ENCODE measurements at places on chromosomes 7 and 10.

DNA sequence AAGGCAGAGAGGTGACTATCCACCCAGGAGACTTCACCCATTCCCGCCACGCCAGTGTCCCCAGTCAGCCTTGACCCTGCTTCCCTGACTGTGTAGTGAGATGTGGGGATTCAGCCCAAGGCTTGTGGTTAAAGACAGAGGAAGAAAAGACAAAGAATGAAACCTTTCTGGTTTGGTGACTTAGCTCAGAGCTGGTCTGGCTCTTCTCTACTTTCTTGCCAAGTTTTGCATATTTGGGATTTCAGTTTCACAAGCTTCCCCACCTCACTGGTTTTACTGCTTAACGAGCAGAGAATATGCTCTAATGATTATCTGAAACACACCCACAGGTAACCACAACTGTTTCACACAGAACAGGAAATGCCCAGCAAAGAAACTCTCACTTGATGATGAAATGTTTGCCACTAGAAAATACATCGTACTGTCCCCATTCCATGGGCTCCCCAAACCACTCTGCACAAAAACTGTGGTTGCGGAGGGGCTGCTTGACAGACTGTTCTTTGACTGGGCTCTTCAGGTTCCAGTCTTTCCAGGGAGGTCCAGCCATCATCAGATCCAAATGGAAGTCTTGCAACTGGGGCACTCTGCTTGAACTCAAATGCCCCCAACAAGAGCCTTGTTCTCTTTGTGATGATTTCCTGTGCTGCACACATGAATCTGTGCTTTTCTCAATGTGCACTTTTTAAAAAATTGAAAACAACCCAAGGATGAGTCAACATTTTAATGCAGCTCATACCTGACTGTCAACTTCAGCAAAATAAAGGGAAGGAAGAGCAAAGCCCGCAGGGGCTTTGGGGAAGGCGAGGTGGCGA lies 95.5 kb downstream of the CTBP2 start:
- no peak for DNase-seq

- DNase-seq: no peak
Measured at GRCh38 chr7:121330053-121330833, 1.4 kb downstream of the WNT16 start.

DNA sequence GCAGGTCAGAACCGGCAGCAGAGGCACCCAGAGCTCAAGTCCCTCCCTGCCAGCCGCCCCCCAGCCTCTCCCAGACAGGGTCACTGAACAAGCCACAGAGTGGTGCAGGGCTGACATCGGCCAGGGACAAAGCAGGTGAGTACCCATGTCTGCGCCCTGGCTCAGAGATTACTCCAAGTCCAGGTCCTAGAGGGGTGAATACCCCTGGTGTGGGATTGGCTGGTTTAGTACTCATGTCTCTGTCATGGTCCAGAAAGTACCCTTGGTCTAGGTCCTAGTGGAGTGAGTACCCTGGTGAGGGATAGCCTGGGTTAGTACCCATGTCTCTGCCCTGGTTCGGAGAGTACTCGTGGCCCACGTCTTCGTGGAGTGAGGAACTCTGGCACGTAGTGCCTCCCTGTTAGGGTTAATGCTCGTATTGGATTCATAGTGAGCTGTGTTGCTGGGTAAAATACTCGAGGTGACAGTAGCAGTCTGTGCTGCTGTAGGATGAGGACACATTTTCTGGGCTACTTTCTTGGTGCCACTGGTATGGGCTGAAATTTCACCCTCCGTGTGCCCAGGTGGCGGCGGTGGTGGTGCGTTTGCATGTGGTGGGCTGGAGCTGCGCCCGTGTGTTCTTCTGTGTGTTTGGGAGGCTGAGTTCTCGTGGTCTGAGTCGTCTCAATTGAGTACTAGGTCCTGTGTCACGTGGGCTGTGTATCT lies 25.5 kb upstream of the KNDC1 start:
- DNase-seq: no peak

- DNase-seq: no peak
Measured at GRCh38 chr7:19665399-19666008, 43.3 kb downstream of the POLR1F start.

- DNase-seq: no peak
Measured at GRCh38 chr7:47291461-47292081, 290.3 kb downstream of the TNS3 start.

DNA sequence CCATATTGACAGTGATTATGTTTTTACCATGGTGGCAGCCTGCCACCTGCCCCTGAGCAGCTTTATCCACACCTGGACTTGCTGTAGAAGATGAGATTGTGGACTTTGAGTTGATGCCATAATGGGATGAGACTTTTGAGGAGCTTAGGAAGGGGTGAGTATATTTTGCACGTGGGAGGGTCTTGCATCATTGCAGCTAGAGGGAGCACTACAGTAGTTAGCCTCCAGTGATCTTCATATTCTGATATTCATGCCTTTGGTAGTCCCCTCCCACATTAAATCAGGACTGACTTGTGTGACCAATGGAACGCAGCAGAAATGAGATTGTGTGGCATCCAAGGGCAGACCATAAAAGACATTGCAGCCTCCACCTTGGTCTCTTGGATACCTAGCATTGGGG lies 18.2 kb upstream of the COL13A1 start:
- no peak for DNase-seq

DNA sequence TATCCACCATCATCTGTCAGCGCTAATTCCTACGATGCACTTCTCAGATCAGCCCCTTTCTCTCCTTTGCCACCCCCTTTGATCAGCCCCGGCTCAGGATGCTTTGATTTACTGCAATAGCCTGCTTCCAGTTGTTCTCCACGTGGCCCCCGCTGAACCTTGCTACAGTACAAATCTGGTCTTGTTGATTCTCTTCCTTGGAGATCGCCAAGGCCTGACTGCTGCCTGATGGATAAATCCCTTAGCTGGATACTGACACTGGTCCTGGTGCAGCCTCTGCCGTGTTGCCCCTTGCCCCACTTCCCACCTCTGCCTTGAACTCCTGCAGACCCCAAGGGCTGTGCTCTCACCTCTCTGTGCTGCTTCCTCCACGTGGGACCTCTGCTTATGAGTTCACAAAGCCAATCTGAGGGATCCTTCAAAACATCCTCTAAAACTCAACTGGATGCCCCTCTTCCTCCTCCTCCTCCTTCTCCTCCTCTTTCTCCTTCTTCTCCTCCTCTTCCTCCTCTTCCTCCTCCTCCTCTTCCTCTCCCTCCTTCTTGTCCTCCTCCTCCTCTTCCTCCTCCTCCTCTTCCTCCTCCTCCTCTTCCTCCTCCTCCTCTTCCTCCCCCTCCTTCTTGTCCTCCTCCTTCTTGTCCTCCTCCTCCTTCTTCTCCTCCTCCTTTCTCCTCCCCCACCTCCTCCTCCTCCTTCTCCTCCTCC lies 15.3 kb downstream of the PLXNA4 start:
- no peak for DNase-seq

DNA sequence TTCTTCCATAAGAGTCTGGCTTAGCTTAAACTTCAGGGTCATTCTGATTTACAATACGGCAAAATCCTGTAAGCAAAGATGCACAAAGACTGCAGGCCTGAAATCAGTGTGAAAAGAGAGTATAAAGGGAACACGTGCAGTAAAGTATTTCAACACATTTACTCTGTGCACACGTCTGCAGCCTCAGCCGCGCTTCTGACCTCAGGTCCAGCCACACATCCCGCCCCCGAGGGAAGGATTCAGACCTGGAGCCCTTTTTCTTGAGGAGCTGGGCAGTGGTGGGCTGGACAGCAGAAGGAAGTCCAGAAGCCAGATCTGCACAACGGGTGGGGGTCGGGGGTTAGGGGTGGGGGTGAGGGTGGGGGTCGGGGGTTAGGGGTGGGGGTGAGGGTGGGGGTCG lies 58.9 kb upstream of the FAM20C start:
- DNase-seq: no peak

DNA sequence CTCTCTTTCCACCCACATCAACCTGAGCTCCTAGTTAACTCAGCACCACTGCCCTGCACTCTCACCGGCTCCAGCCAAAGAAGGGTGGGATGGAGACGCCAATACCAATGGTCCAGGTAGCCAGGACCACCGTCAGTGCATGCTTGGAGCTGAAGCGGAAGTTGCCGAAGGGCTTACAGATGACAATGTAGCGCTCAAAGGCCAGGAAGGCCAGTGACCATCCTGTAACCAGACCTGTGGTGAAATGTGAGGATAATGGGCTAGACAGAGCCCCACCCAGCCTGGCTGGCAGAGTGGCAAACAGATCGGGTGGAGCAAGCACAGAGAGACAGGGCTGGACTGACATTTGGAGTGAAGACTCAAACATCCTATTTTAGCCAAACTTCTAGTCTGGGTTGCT lies 673 bp downstream of the OPN1SW start:
- no peak for DNase-seq

DNA sequence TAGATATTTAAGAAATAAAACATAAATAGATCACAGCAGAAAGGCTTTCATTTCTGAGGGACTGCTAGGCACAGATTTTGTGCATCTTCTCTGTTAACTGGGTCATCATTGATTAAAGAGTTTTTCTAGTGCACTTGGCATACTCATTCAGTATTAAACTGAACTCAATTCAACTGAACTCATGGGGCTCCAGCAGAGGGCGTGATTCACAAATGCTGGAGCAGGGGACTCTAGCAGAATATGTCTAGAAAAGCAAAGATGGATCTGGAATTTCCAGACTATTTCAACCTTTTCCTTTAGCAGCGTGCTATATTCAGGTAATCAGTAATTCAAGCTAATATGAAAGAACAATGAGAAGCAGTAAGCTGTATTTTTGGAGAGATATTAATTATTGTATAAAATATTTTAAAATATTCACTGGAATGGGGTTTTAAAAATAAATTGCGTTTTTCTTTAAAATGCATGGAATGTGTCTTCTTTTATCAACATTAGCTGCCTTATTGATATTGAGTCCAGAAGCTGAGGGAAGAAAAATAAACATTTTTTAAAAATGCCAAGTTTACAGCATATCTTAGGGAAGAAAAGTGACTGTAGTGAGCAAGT lies 296.8 kb upstream of the CACNA2D1 start:
- no peak for DNase-seq

- peak; percentile 62 for DNase-seq
Measured at GRCh38 chr7:148941598-148942275, 57.6 kb upstream of the EZH2 start.

GRCh38 chr10:28403090-28403489 lies 100.2 kb upstream of the MPP7 start:
- DNase-seq: no peak

DNA sequence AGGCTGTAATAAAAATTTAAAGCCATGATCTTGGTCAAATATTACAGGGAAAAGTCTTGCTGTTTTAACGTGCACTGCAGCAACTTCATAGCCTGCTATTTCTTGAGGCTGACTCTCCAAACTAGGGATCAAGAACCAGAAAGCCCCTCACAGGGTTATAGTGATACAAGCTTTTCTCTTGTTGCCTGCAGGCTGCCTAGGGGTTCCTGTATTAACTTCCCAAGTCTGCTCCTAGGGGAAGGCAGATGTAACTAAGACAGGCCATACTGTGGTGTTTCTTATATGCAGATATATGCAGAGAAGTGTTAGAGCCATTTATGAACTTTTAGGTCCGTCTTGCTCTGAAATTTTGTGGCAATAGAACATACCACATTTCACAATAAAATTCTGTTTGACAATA lies 175.7 kb downstream of the FOXP2 start:
- DNase-seq: no peak

- DNase-seq: no peak
Measured at GRCh38 chr10:34102237-34102673, 712.8 kb downstream of the PARD3 start.

GRCh38 chr7:129829737-129830631 lies 122.8 kb downstream of the UBE2H start:
- peak; percentile 49 for DNase-seq

- DNase-seq: no peak
Measured at GRCh38 chr7:148698007-148698396, 701 bp upstream of the CUL1 start.

GRCh38 chr7:51456431-51457060 lies 139.9 kb upstream of the COBL start:
- no peak for DNase-seq

- no peak for DNase-seq
Measured at GRCh38 chr7:128108641-128109423, 77.6 kb upstream of the LRRC4 start.

GRCh38 chr7:29606830-29607229 lies 43.2 kb downstream of the PRR15 start:
- no peak for DNase-seq

- DNase-seq: no peak
Measured at GRCh38 chr10:29691564-29692072, 56.8 kb upstream of the SVIL start.

DNA sequence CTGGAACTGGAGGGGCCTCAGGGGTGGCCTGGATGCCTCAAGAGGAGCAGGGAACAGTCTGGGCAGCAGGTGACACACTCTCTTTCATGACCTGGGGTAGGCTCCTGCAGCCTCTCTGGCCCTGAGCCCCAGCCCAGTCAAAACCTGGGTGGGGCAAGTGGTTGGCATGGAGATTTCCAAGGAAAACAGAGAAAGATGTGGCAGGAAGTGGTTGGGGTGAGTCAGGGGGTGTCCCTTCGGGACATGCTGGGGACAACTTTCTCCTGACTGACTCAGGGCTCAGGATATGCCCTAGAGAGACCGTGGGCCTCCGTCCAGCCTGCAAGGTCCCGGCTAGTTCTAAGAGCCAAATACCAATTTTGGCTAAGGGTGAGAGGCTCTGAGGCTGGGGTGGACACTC lies 2.9 kb downstream of the AQP1 start:
- no peak for DNase-seq

- DNase-seq: no peak
Measured at GRCh38 chr10:112409755-112410154, 35.8 kb downstream of the ACSL5 start.

DNA sequence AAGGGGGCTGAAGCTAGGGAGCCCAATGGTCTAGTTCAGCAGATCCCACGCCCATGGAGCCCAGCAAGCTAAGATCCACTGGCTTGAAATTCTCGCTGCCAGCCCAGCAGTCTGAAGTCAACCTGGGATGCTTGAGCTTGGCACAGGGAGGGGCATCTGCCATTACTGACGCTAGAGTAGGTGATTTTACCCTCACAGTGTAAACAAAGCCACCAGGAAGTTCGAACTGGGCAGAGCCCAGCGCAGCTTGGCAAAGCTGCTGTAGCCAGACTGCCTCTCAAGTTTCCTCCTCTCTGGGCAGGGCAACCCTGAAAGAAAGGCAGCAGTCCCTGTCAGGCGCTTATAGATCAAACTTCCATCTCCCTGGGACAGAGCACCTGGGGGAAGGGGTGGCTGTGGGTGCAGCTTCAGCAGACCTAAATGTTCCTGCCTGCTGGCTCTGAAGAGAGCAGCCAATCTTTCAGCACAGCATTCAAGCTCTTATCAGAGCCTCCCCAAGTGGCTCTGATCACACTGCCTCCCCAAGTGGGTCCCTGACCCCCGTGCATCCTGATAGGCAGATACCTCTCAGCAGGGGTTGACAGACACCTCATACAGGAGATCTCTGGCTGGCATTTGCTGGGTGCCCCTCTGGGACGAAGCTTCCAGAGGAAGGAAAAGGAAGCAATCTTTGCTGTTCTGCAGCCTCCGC lies 167.8 kb downstream of the CCDC71L start:
- DNase-seq: no peak

- no peak for DNase-seq
Measured at GRCh38 chr10:24414597-24414996, 205.7 kb downstream of the KIAA1217 start.

DNA sequence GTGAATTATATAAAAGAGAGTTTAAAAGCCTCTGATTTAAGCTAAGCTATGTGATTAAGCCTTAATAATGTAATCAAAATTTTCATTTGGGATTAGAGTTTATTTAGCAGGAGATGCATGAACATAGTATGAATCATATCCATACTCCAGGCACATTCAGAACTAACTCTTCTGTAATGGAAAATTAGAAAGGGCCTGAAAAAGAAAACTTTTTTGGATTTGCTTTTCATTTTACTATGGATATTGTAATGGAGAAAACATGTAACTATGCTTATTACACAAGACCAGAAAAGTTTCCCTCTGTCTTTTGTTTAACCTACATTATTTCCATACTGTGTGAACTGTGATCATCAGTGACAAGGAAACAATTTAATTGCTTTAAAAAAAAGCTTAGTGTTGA lies 22.0 kb downstream of the TES start:
- no peak for DNase-seq
